Fibroblast of skin of scalp (primary cell): ENCODE measurements at places on chromosomes 7 and 10.

DNA sequence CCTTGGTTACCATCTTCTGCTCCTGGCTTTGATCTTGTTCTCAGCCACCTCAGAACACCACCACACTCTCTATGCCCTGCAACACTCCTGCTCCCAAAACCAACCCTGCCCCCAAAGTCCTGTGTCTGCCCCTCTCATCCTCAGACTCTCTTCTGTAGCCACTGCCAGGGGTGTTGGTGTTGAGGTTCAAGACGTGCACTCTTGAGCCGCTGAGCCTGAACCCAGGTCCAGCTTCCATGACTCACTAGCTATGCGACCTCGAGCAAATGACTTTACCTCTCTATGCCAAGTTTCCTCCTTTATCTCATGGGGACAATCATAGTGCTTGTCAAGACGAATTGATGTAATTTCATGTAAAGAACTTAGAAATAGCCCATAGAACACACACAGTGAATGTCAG lies 840 bp upstream of the ATP6V0A4 start:
- DNase-seq = no peak

- peak; percentile 79 for DNase-seq
These were observed 40.2 kb downstream of the WDR11 start for GRCh38 chr10:120891365-120891764.

DNA sequence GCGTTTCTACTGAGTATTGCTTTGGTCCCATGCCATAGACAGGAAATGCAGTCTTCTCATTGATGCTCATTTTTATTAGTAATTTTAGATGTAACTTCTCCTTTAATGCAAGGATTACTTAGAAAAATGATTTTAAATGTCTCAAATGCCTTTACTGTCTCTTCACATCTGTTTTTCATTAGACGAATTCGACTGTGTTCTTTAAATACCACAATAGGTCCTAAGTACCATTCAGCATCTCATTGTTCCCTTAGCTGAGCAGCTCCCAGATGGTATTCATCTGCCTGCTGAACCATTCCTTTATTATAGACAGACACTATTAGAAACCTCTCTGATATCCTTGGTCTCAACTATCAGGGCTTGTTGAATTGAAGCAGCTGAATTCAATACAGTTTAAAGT lies 113.6 kb downstream of the LSMEM1 start:
- peak; percentile 86 for DNase-seq

DNA sequence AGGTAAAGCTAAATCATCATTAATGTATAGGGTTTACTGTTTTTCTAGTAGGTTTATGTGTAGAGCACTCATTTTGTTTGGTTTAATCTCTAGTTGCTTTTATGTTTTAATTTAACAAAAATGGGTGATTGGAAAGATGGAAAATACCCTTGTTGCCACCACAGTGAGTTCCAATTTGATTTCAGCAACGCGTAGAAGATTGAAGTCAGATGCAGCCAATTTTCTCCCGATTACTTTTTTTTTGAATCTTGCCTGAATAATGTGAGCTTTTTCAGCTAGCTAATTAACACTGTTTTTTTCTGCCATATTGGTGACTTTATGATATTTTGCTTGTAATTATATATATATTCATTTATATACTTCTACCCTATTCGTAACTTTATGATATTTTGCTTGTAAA lies 293.8 kb downstream of the SDK1 start:
- DNase-seq = no peak

DNA sequence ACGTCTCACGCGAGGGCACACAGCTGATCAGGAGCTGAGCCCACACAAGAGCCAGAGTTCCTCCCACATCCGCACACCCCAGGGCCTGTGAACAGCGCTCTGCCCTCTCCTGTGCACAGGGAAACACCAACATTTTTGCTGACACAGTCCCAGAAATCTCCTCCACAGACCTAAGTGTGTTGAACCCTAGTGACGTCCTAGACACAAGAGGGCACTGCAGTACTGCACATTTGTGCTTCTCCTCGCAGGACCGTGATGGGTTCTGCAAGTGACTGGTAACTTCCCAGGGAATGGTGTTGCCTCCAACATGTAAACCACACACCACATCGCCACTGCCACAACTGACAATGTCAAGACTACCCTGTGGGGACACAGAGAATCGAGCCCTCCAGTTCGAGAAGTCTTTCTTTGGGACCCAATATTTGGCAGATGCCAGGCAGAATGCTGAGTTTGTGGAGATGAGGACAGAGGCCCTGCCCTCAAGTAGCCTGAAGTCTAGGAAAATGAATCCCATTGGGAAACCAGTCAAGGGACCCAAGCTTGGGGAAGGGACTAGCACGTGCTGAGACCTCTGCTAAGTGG lies 170.3 kb downstream of the PAXIP1 start:
- DNase-seq = no peak
